ENCODE measurements at places on chromosomes 4 and X.

GRCh38 chr4:66921433-66921832 lies 623.9 kb downstream of the CENPC start:
- DNase-seq = no peak

GRCh38 chr4:80208610-80209339 lies 11.5 kb downstream of the PRDM8 start:
- no peak for DNase-seq

- DNase-seq = no peak
Measured at GRCh38 chr4:43766648-43767047, 682.0 kb downstream of the KCTD8 start.

DNA sequence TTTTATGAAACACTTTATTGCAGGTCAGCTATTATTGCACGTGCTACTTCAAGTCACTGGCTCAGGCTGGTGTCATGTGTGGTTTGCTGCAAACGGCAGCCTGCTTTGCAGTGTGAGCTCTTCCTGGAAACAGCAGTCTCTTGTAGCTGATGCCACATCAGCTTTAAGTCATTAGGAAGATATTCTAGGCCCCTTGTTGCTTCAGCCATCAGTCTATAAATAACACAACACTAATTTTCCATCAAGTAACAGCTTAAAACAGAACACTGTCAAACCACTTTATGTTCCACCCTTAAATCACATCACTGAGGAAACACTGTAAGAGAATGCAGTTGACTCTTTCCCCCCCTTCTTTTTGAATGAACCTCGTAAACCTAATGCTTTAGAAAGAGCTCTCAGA lies 93.8 kb downstream of the GATB start:
- DNase-seq = no peak

GRCh38 chrX:110021258-110022022 lies 18.5 kb downstream of the TMEM164 start:
- no peak for DNase-seq

DNA sequence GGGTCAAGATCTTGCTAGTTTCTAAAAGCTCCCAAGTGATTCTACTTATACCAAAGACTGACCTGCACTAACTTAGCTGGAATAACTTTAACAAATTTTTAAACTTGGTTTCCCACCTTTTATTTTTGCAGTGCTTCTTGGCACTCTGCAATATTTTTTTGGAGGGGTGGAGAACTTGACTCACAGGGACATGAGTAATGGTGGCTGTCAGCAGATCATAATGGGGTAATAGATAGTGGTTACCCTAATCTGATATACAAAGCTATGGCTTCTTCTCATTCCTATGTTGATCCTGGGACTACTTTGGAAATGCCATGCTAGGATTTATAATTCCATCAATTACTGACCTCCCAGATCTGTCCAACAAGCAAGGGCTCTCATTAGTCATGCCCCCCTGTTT lies 295.7 kb downstream of the GPAT3 start:
- DNase-seq = no peak

GRCh38 chr4:77121736-77122240 lies 35.2 kb upstream of the CCNG2 start:
- DNase-seq = no peak

DNA sequence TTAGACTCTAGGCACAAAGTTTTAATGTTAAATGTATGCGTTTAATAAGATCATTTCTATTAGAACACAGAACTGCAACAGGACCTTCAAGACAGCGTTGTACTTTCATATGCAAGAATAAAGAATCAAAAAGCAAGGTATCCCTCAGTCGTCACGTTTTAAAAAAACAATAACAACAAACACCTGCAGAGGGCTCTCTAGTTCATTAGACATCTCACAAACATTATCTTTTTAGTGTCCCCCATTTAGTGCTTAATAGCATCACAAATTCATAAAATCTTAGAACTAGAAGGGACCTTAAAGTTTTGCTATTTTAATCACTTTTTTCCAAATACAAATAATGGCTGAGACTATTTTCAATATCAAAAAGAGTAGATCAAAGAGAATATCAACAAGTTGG lies 236.6 kb downstream of the DCHS2 start:
- DNase-seq = no peak

GRCh38 chr4:76799718-76800117 lies 98.2 kb downstream of the SOWAHB start:
- no peak for DNase-seq

DNA sequence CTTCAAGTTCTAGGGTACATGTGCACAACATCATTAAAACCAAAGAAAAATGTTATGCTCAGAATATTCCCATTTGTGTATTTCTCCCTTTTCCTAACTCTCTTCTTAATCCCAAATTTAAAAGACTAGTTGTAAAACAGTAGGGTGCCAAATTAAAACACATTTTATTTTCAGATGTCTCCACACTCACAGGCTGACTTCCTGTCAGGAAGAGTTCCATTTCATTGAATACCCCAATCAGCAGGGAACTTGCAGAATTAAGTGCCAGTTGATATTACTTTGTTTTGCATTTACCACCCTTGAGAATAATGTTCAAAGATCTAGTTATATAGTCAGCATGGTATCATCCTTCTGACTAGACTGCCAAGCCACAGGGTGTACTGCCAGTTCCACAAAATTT lies 207.9 kb downstream of the MAB21L2 start:
- no peak for DNase-seq

DNA sequence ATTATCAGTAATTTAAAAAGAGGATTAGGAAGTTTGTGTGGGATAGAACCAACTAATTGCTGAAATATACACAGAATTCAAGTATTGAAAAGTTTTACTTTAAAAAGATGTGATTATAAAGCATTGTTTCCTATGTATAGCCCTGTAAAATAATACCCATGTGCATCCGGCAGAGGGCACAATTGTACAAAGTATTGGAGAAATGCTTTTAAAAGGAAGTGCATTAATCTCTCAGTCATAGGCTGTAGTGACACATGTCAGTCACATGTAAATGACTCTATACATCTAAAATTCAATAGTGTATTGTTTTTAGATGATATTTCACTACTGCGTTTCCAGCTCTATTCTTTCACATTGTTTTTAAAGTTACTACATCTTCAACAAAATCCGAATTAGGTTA lies 9.7 kb upstream of the GEMIN8 start:
- DNase-seq = peak; percentile 63

DNA sequence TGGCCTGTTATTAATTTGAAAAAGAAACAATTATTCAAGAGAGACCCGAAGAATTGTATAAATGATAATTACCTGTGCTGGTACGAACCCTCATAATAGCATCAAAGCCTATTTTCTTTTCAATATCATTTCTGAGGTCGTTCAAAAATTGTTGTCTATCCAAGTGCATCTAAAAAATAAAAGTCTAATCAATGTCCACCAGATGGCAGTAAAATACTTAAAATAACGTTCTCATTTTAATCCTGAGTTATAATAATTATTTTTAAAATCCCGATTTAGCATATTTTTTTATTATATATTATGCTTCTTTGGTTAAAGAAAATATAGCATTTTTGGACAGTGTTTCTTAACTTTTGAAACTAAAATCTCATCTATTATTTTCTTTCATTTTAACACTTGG lies 55.7 kb downstream of the METTL14 start:
- peak; percentile 60 for DNase-seq

GRCh38 chrX:154785716-154786115 lies 19.6 kb downstream of the MPP1 start:
- DNase-seq = no peak

GRCh38 chrX:70769659-70770227 lies 138.8 kb downstream of the TEX11 start:
- peak; percentile 5 for DNase-seq

DNA sequence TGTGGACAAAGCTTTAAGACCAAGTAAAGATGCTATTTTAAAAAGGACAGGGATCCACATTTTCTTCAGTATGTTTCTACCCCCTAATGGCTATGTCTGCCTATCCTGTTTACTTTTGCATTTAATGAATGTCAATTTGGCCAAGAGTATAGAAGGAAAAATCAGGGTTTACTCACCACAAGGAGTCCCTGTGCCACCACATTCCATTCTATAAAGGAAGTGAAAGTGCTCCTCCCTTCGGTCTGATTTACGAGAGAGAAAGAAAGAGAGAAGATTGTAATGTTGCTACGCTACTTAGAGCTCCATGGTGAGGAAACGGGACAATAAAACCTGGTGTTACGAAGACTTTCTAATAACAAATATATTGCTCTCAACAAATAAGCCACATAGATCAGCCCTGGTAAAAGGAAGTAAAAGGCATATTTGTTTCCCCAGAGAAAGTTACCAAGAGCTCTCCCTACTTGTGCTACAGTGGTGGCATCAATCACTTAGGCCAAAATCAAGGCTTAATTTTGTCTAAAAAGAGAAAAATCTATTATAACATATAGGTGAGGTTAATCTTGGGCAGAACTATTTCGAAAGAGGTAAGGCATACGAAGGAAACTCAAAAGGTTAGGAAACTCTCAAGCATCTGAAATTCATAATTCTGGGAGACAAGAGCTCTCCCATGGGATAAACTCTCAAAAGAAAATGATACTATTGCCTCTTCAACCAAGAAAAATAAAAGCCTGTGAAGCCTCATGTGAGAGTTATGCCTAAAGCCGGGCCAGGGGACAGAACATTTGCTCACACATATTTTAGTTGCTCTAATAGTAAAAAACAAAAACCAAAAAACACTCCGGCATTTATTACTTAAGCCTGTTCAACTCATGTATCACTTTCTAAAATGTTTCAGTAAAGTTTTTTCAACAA lies 29.5 kb downstream of the TAPT1 start:
- DNase-seq = no peak

DNA sequence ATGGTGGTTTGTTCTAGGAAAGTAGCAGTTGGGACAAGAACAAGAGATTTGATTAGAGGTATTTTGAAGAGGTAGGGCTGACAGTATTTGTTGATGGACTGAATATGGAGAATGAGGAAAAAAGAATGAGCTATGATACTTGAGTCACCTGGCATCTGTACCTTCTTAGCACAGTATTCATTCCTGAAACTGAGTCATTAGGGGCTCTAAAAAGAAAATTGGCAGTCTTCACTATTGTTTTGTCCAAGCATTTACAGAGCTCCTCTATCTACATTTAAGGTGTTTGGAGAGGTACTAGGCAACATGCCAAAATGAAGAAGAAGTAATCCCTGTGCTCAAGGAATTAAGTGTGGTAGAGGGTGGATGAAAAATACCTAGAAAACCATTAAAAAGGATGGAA lies 165.8 kb downstream of the SHROOM4 start:
- DNase-seq = no peak

- no peak for DNase-seq
Measured at GRCh38 chr4:168931215-168931650, 78.8 kb downstream of the CBR4 start.

DNA sequence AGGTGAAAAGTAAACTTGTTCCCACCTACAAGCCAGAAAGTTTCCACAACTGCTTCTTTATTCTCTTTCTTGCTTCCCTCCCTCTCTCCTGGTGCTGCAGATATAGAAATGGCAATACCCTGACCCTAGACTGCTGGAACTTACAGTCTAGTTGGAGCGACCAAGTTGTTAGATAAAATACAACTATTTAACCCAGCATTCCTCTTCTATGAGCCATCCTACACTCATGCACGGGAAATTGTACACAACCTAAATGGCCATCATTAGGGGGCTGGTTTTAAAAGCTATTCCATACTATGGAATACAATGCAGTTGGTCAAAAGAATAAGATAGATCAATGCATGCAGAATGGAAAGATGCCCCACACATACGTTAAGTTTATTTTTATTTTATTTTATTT lies 41.1 kb downstream of the PJA1 start:
- no peak for DNase-seq

DNA sequence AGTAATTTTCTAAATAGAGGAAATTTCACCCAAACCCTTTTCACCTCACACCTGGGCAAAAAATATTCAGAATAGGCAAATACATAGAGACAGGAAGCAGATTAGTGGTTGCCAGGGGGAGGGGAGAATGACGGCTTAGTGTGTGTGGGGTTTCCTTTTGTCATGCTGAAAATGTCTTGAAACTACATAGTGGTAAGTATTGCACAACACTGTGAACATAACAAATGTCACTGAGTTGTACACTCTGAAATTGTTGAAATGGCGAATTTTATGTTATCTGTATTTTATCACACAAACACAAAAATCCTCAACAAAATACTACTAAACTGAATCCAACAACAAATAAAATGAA lies 60.7 kb upstream of the PLAC1 start:
- no peak for DNase-seq

DNA sequence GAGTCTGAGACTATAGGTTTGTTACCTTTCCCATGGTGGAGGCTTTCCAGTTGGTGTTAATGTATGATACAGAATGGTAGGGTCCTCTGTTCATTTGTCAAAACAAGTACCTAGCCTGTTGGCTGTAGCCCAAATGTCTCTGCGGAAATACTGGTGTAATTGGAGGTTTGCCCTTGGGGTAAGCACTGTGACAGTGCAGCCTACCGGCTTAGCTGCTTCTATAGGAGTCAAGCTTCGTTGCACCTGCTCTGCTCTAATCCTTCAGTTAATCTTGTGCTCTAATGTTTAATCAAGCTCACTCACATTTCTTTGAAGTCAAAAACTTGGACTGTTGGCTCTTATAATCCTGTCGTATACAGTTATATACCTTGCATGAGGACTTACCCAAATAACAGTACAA lies 203.4 kb downstream of the CCNG2 start:
- no peak for DNase-seq

GRCh38 chrX:29285664-29286063 lies 698.4 kb downstream of the IL1RAPL1 start:
- DNase-seq = no peak

GRCh38 chr4:97027728-97028410 lies 1115.4 kb downstream of the STPG2 start:
- DNase-seq = no peak

GRCh38 chrX:43589735-43590134 lies 66.4 kb upstream of the MAOA start:
- DNase-seq = no peak

DNA sequence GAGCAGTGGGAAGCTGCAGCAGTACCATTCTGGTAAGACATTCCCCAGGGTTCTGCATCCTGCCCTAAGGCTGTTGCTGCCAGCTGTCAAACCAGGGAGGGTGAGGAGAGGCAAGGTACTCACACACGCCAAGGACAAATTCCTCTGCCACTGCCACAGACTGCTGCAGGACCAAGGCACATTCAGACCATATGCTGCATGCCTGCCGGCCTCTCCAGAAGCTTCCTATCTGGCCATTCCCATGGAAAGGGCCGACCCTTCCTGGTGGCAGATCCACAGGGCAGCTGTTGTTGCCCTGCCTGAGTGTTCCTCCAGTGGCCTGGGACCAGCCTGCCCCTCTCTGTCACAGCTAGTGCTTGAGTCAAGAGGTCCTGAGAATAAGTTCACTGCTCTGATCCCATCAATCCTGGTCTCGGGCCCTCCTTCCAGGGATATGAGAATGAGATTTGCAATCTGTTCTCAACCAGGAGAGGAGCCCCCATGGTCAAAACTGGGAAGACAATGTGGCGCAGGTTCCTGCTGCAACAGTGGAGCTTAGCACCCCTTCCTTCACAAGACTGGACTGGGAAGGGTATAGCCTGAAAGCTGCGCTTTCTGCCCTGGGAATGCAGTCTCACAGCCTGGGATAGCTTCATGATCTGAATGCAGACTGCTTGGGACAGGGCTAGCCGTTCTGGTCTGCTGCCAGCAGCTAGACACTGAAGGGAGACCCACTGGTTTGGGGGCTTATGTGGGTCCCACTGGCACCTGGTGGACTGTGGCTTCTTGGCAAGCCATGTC lies 342.5 kb upstream of the NDST3 start:
- DNase-seq = no peak

Data from hematopoietic multipotent progenitor cell treated with erythropoietin and hydrocortisone succinate and interleukin-3 and kit ligand, for 17 days (in vitro differentiated cells).